ENCODE measurements at places on chromosomes 16 and 17.

GRCh38 chr17:71845337-71845736, 275.5 kb upstream of the SOX9 start:
- DNase-seq: no peak

DNA sequence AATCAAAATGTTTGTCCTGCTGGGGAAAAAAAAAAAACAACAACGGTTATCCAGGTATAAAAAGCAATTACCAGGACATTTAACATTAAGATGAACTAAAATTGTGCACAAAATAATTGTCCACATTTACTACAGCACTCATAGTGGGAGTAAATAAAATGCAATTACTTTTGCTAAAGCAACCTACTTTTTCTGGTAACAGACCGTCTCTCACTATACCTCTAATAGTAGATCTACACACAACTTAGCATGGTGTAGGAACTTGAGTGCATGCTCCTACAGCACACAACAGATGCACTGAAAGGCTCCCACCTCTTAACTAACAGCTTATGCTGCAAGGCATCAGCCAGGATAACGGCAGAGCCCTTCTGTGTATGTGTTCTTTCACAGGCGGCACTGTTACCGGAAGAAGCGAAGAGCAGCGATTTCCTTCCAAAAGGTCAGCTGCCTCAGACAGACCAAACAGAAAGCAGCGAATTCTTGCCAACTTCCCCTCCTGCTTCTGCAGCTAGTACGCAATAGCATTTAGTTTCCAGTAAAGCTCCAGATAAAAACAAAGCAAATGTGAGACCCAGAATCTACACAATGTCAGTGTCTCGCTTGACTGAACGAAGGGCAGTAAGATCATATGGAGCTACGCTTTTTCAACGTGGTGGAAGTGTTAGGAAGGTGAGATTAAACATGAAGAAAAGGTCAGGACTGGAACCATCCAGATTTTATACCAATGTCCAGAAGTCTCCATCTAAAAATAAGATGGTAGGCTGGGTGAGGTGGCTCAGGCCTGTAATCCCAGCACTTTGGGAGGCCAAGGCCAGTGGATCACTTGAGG, 27.6 kb downstream of the STAT5B start:
- DNase-seq: no peak

DNA sequence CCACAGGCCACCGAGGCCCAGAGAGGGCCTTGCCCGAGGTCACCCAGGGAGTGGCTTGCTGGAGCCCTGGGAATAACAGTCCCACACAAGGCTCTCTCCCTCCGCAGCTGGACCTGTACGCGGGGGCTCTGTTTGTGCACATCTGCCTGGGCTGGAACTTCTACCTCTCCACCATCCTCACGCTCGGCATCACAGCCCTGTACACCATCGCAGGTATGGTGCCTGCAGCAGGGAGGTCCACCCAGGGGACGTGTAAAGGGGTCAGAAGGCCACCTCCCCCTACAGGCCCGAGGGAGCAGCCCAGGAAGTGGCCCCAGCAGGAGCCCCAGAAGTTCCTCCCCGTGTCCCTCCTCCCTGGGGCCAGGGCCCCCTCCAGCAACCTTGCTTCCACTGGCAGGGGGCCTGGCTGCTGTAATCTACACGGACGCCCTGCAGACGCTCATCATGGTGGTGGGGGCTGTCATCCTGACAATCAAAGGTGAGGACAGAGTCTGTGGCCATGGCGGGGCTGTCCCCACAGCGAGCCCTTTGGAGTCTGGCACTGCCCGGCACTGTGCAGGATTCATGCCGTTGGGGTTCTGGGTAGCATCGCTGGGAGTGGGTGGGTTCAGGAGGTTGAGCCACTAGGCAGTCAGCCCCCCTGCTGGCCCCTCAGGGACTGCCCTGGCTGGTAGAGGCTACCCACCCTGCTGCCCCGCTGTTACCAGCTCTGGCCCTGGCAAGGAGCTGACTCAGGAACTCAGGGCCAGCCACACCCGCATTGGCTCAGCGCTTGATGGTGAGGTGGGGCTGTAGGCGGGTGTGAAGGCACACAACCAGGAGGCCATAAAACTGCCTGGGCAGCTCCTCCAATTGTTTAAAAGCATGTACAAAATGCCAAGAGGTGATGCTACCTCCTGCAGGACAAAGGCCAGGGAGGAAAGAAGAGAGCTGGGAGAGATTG, 17.3 kb downstream of the SLC5A10 start:
- DNase-seq: no peak

GRCh38 chr16:71426880-71427615, 14.8 kb downstream of the TLE7 start:
- no peak for DNase-seq

DNA sequence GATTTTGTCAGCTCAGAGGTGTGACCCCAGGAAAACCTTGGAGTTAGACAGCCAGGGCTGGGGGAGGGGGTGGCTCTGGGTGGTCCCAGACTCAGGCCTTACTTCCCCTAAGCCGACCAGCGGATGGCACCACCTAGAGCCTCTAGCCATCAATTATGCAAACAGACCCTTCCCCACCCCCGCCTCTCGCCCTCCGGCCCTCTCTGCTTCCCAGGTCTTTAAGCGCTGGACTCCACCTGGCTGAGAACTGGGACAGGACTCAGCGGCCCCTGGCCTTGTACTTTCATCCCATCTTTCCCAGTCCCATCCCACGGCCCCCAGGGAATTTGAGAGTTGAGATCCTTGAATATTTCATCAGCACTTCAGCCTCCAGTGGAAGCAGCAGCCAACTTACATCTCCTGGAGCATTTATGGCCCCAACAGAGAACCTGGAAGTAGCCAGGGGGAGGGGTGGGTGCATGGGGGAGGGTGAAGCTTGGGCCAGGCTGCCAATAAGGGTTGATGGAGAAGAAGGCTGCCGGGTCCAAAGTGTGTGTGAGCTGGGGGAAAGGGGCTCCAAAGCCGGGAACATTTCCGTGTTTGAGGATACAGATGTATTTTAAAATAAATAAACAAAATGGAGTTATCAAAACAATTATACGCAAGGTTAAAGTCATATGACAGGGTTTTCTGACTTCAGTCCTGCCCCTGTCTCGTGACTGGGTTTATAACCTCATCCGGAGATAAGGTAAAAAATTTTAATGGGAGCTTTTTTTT, 7.5 kb upstream of the JUP start:
- no peak for DNase-seq

DNA sequence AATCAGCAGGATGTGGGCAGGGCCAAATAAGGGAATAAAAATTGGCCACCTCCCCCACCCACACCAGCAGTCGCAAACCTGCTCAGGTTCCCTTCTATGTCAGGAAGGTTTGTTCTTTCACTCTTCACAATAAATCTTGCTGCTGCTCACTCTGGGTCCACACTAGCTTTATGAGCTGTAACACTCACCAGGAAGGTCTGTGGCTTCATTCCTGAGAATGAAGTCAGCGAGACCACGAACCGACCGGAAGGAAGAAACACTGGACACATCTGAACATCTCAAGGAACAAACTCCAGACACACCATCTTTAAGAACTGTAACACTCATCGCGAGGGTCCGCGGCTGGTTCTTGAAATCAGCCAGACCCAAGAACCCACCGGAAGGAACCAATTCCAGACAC, 115.5 kb upstream of the TBX2 start:
- no peak for DNase-seq

DNA sequence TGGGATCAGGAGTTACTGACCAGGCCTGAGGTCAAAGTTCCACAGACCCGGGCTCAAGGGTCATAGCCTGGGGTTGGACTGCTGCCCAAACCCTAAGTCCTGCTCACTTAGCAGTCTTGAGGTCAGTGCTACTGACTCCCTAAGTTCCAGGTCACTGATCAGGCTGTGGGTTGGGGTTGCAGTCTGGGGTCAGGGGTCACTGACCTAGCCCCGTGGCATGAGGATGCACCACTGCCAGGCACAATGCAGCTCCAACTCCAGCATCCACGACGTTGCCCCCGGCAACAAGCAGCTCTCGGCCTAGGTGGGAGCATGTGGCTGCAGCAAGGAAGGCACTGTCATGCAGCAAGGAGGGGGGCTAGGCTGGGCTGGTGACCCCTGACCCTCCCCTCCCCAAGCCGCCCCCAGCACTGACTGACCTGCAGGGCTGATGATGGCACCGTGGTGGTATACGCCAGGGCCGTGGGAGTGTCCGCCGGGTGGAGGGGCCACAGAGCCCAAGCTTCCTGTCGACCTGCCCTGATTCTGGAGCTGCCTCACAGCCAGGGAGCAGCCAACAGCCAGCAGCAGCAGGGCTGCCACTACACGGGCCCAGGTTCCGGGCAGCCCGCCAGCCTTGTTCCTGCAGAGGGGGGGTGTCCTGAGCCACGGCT, 1.1 kb downstream of the GGT6 start:
- DNase-seq: no peak

DNA sequence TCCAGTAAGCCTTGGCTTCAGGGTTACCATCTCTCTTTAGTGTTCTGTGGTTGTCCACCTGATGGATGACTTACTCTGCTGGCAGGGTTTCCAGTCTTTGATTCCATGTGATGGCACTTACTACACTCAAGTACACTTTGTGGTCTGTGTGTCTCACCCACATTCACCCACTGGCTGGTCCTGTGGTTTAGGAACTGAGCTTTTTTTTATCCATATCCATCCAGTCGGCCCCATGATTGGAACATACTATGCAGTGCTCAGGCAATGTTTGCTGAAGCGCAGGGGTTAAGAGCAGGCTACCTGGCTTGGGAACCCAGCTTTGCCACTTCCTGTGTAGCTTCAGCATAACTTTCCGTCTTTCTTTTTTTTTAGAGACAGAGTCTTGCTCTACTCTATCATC, 2.8 kb upstream of the FUS start:
- DNase-seq: no peak

DNA sequence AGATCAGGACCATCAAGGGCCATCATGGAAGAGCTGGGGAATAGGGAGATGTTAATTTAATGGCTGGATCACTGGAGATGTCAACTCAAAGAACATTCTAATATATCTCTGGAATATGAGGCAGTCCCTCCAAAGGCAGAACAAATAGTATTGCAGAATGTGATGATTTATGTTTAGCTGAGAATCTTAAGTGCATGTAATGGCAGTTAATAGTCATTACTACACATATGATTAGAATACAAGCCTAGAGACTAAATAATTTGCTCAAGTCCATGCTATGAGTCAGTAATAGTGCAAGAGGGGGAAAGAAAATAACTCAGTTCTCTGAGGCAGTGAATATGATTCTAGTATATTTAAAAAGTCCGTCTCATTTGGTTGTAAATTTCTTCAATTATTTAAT, 32.3 kb downstream of the SNTB2 start:
- no peak for DNase-seq

DNA sequence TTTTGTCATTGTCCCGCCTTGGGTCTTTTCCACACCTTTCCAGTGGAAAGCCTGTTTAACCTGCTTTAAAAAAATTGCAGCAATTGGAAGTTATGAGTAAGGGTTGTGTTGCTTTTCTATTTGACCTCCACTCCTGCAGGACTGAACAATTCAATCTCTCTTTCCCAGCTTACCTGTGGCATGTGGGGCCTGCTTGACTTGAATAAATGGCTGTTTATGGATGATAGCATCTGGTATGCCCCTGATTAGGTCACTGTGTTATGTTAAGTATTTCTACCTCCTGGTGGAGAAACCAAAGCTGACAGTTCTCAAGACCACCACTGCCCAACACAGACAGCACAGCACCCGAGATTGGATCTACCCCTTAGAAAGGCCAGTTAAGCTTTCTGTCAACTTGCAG, 64.8 kb upstream of the NOG start:
- peak; percentile 19 for DNase-seq

DNA sequence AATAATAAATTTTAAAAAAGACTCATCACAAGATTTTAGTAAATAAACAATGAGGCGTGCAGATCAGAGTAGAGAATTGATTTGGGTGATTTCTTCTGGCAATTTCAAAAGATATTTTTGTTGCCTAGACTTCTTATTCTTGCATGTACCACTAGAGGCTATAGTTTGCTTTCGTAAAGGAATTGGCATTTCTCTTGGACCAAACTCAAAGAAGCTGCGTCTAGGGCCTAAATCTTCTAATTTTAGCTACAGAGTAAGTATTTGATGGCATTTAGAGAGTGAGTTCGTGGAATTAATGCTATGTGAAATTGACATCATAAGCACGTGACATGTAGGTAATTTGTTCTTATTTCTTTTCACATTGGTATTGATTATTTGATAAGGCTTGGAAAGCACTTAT, 24.4 kb upstream of the ABCC11 start:
- DNase-seq: no peak

DNA sequence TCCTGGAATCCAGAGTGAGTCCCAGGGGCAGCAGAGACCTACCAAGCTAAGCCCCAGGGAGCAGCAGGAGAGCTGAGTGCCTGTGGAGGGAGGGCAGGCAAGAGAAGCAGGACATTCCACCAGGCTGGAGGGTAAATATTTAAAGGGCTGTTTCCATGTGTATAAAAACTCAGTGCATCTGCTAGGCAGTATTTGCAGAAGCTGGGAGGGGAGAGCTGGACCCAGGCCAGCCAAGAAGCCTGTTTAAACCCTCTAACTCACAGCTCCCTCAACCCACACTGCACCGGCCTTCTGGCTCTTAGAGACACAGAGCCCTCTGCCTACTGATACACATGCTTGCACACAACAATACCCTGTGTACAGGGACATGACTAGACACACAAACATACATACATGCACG, 22.5 kb upstream of the TMEM132E start:
- DNase-seq: no peak

- no peak for DNase-seq
Observed at GRCh38 chr16:23282568-23282967, 19.5 kb upstream of the SCNN1B start.

DNA sequence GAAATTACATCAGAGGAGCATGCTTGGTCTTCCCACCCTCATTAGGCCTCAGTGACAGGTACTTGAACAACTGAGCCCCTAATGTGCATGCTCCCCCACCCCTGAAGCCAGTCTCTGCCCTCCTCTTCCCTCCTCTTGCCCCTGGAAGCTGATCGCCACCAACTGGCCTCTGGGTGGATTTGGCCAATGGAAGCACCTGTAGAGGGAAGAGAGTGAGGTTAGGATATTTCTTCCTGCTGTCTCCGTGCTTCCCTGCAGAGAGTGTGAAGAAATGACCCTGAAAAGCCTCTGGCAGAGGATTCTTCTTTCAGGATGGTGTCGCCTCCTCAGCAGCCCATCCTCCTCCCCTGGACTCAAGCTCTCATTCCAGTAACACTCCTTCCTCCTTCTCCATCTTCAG, 5.9 kb upstream of the CBLN1 start:
- no peak for DNase-seq

GRCh38 chr16:69236319-69236718, 49.4 kb downstream of the SNTB2 start:
- DNase-seq: no peak

- no peak for DNase-seq
Observed at GRCh38 chr17:73142872-73143381, 21.9 kb upstream of the SSTR2 start.

DNA sequence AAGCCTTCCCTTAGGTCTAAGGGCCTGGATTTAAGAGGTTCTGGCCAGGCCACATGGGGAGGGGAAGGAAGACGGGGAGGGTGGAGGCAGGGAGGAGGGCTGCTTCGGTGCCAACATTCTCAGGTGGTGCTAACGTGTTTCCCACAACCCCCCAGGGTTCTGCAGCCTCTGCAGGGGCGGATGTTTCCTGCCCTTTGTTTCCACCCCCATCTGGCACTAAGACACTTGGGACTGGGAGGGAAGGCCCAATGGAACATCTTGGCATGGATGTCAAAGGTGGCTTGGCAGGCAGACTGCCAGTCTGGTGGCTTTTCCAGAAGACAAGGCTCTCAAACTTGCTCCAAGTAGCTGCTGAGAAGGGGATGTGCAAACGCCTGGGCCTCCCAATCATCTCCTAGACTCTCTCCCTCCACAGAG, 12.7 kb downstream of the HIC1 start:
- DNase-seq: no peak
